GM04504 (cell line): ENCODE measurements at places on chromosomes 1 and 21.

GRCh38 chr1:18989176-18989799 lies 32.8 kb upstream of the IFFO2 start:
- no peak for DNase-seq

GRCh38 chr1:161981735-161982506 lies 41.7 kb downstream of the OLFML2B start:
- no peak for DNase-seq

GRCh38 chr1:184050636-184051035 lies 894 bp upstream of the TSEN15 start:
- DNase-seq, result no peak

- DNase-seq, result no peak
These were observed 36.7 kb downstream of the DISC1 start for GRCh38 chr1:231663211-231663792.

DNA sequence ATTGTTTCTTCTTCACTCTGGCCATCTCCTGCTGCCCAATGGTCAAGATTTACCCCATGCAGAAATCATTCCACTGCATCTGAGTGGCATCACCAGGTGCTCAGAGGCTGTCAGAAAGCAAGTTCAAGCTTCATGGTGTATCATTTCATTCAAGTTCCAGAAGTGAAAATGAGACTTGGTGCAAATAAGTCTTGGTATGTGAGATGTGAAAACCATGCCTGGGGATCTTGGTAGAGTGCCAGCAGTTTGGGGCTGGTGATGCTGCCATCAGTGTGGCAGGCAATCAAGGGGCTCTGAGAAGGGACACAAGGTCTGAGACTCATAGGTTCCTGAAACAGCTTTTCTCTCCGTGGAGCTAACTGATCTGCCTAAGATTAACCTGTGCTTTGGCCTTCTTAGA lies 52.0 kb downstream of the CD2 start:
- no peak for DNase-seq

- peak; percentile 63 for DNase-seq
These were observed 215.2 kb downstream of the DISC1 start for GRCh38 chr1:231841616-231842344.

DNA sequence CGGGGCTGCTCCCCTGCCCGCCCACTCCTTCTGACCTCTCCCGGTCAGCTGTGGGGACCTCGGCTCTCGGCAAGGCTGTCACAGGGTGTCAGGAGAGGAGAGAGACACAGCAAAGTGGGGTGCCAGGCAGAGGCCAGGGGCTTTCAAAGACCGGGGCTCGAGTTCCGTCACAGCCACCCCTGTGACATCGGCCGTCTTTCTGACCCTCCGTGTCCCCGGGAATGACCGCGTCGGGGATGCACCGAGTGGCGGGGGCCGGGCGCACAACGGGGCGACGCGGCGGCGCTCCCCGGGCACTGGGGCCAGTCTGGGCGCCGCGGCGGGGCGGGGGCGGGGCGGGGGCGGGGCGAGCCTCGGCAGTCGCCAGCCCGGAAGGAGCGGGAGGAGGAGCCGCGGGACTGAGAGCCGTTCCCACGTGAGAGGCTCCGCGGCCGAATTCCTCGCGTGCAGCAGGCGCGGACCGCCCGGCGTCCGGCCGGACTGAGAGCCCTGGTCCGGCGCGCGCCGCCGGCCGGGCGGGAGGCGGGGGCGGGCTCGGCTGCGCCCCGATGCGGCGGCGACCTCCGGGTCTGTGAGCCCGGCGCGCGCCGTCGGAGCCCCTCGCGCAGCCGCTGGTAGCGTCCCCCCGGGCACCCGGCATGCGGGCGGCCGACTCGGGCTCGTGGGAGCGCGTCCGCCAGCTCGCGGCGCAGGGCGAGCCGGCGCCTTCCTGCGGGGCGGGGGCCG lies 229.7 kb upstream of the TMEM51 start:
- peak; percentile 60 for DNase-seq

DNA sequence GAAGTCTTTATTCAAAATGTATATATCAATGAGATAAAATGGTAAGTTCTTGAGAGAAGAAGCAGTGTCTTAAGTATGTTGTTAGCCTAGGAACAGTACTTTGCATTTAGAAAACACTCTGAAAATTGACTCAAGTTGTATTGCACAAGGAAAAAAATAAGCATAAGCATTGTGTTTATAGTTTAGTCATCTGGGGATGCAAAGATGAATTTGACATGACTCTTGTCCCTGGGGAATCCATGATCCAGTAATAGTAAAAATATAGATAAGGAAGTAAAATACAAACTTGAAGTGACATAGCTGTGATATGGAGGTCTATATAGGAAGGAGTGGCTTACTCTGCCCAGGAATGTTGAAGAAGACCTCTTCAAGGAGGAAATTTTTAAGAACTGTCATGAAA lies 185.0 kb upstream of the PTBP2 start:
- no peak for DNase-seq

- no peak for DNase-seq
These were observed 227.9 kb downstream of the RERE start for GRCh38 chr1:8589571-8589970.

DNA sequence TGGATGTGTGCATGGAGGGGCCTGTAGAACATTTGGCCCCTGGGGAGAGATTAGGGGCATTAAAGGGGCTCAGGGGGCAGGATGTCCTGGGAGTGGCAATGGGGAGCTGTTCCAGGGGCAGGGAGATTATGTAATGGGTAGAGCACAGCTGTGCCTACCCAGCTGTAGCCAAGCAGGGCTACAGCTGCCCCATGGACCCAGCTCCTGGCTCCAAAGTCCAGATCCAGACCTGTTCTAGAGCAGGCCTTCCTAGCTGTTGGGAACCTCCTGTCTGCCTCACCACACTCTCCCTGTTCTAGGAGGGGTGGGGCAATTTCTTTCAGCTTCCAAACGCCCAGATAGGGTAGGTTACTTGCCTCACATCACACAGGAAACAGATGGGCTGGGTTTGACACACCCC lies 5.6 kb downstream of the RPS6KA1 start:
- DNase-seq, result no peak

DNA sequence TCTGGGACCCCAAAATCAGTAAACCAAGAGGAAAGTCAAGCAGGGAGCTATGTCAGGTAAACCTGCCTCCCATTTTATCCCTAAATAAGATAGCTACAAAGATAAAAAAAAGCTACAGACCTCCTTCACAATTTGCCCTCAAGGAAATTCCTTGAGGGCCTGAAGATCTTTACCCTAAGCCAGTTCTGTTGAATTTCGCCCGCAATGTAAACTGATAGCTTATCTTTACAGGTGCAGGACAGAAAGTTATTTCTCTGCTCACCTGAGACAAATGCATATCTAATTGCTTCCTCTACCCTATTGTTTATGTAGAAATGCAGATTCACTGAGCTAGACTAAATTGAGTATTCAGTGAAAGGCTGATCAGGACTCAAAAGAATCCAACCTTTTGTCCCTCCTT lies 153.4 kb upstream of the CHRM3 start:
- no peak for DNase-seq

- no peak for DNase-seq
These were observed 1.9 kb downstream of the SLC30A10 start for GRCh38 chr1:219926363-219926998.

- no peak for DNase-seq
These were observed 12.1 kb downstream of the TRAPPC3 start for GRCh38 chr1:36137226-36137625.

GRCh38 chr21:31576428-31576827 lies 83.1 kb upstream of the SOD1 start:
- DNase-seq, result no peak

GRCh38 chr1:230421481-230421880 lies 4.7 kb downstream of the PGBD5 start:
- DNase-seq, result no peak

DNA sequence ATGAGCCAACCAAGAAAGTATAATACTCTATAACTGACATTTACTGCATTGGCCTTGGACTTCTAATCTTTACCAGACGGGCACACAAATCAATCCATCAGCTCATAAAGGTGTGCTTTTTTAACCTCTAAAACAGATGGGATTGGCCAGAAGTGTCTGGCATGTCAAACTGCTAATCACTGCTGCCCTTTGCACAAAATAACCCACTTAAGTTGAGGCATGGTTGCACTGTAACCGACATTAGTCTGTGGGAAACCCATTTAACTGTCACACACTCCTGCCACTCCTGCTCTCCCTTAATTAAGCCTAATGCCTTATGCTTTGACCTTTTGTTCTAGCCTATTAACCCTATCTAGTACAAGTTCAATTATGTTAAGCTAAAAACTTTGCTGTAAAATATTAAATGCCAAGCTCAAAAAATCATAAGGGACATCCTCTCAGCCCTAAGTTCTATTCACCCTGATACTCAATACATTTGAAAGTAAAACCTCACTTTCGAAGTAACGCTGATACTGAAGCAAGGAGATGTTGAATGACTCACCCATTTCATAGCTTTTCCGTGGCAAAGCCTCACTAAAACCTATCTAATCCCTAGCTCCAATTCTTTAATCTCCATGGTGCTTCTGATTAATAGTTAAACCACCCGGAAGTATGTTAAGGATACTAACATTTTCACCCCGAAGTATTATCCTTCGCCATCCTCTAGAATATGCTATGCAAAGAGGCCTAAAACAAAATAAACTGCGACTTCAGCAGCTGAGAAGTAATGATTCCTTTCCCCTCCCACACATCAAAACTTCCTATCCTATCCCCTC lies 12.9 kb downstream of the NRIP1 start:
- no peak for DNase-seq

GRCh38 chr1:20107351-20107750 lies 12.0 kb downstream of the PLA2G2D start:
- DNase-seq, result no peak

- DNase-seq, result no peak
These were observed 847 bp downstream of the SELENON start for GRCh38 chr1:25800703-25801377.

- DNase-seq, result peak; percentile 52
These were observed 8.5 kb upstream of the MEX3A start for GRCh38 chr1:156090840-156091188.

GRCh38 chr1:50066806-50067205 lies 41.9 kb upstream of the ELAVL4 start:
- DNase-seq, result no peak

DNA sequence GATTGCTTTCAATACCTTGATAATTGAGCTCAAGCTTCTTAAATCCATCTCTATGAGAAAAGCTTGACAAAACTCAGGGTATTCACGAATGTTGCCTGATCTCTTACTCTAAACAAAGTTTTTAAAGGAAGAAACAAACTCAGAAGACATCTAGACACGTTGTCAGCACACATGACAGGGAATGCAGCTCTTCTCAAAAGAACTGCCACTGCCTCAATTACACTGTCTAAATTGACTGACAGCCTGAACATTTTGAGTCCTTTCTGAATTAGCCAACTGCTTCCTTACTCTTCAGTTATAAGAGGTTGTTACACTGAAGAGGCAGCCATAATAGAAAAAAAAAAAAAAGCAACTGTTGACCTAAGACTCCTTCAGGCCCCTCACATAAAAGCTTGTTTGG lies 1646.7 kb upstream of the B3GALT2 start:
- no peak for DNase-seq

DNA sequence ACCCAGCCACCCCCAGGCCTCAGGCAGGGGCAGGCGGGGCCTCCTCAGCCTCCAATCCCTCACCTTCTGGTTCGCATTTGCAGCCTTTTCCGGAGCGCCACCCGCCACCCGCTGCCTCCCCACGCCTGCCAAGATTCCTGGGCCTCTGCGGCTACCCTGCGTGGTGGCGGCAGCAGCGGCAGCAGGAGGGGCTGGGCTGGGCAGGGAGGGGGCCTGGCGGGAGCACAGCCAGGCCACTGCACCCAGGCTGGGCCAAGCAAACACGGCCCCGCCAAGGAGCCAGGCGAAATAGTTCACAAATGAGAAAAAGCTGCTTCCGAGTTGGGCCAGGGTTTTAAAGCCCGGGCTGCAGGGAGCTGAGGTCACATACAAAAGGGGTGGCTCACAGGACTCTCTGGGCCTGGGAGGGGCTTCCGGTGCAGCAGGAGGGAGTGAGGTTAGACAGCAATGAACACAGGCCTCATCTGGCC lies 9.8 kb downstream of the COL8A2 start:
- DNase-seq, result peak; percentile 84

DNA sequence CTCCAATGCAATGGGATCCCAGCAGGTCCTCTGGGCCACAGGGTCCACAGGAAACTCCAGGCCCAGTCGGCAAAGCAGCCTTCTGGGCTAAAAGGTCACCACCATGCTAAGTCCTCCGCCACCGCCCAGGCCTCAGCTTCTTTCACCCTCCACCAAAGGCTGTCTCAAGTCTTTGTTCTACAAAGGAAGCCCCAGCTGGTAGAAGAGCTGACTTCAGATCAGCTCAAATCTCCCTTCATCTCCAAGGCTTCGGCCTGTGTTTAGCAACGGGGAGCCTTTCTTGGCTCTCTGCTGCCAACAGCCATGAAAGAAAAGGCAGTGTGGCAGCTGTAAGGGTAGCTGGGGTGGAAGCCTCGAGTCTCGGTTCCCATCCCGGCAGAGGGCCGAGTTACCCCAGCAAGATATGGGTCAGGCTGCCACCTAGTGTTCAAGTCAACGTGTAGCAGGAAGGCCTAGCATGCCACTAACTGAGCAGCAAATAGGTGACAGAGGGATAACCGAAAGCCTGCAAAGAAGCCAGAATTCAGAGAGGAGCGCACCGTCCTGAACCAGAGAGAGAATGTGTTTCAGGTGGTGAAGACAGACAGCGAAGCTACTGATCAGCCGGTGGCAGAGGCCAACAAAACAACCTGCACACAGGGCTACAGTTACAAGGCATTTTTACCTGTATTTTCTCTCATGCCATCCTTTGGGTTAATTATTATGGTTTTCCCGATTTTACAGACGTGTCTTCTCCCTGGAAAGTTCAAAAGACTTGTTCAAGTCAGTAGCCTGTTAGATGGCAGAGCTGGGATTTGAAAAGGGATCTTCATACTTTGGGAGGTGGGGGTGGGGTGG lies 26.8 kb upstream of the CRNN start:
- DNase-seq, result peak; percentile 35

DNA sequence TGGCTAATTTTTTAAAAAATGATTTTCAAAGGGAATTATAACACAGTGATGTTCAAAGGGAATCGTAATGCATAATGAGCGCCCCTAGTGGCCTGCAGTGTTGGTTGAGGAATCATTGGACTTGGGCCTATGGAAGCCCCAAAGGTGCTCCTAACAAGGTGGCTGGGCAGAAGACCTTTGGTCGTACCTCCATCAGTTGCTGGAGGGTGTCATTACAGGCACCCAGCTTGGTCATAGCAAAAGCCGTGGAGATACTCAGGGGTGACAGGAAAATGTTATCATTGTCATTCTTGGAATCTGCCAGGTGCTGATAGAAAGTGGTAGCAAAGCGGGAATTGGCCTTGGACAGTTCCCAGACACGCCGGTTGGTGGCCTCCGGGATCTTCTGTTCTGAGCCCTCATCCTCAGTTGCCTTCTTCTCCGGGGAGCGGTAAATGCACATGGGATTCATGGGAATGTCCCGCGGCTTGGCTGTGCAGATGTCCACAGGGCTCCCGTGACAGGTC lies 2.7 kb downstream of the SERPINC1 start:
- no peak for DNase-seq

GRCh38 chr1:82337635-82338034 lies 536.9 kb downstream of the ADGRL2 start:
- DNase-seq, result no peak
